ENCODE measurements at places on chromosomes 2 and 18.

GRCh38 chr18:31097666-31098065, 4.6 kb downstream of the DSC2 start:
- DNase-seq = no peak

DNA sequence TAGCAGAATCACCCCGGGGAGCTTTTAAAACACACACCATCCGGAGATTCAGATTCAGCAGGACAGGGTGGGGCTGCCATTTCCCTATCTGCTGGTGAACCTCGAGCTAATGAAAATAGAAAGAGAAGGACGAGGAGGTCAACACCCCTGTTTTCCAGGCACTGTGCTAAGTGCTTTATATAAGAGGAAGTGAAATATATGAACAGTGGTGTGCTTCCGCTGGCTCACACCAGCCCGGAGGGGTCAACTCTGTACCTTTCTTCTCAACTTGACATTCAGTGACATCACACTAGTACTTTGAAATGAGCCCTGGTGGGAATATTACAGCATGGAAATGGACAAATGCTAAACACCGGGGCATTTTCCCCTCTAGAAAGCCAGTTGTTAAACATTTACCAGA, 108.3 kb upstream of the LTBP1 start:
- no peak for DNase-seq

GRCh38 chr18:892316-892715, 12.4 kb upstream of the ADCYAP1 start:
- DNase-seq = no peak

DNA sequence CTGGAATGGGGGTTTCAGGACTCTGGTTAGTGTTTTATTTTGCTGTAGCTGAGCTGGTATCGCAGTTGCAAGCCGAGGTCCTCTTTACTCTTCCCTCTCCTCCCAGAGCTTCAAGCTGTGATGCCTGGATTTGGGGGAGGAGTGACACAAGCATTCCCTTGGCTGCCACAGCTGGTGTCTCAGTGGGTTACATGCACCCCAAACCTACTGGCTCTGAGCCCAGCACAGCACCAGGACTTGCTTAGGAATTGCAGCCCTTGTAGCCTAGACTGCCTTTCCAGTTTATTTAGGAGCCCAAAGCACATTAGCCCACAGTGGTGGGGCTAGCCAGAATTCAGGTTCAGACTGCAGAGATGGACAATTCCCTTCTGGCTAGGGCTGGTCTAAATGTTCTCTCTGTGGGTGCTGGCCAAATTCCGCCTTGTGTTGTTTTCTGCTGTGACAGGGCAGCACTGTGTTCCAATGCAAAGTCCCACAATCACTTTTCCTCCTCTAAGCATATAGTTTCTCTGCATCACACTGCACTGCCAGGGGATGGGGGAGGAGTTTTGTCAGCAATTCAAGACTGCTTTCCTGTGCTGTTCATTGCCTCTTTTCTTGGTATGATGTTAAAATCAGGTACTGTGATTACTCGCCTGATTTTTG, 122.8 kb downstream of the SLC4A10 start:
- no peak for DNase-seq

DNA sequence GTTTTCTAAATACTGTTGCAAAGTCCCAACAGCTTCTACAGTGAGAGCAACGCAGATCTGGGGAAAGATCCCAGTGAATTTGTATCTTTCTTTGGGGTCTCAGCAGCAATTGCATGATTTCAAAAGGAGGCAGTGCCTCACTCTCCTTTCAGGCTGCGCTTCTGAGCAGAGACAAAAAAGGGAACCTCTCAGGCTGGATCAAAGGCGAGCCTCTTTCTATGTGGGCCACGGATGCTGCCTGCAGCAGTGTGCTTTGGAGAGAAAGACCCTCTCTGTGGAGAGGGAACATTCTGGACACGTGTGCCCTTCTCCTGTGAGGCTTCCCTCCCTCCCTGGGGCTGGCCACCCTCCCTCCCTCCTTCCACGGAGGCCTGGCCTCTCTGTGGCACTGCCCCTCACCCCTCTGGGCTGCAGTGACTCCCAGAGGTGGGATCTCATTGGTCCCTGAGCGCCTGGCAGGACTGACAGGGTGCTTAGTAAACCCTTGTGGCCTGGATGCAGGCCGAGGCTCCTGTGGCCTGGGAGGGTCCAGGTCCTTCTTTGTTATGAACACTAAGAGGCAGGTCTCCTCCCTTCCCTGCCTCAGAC, 21.6 kb upstream of the PDIA6 start:
- no peak for DNase-seq

GRCh38 chr2:26578113-26578458, 63.1 kb downstream of the CIB4 start:
- no peak for DNase-seq

GRCh38 chr2:174635776-174636404, 38.3 kb upstream of the WIPF1 start:
- no peak for DNase-seq

DNA sequence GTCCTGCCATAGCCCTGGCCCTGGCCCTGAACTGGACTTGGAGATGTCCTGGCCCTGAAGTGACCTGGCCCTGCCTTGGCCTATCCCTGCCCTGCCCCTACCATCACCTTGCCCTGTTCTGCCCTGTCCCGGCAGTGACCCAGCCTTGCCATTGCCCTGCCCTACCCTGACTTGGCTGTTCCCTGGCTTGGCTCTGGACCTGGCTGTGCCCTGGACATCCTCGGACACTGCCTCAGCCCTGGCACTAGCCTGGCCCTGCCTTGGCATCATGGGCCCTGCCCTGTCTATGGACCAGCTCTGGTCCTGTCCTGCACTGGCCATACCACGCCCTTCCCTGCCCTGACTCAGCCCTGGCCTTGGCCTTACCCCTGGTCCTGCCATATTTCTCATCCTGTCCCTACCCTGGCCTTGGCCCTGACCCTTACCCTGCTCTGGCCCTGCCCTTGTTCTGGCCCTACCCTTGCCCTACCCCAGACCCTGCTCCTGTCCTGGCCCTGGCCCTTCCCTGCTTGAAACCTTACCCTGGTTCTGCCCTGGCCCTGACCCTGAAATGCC, 6.1 kb upstream of the ANKRD62 start:
- DNase-seq = no peak

GRCh38 chr2:12127638-12128037, 381.2 kb downstream of the LPIN1 start:
- DNase-seq = no peak

DNA sequence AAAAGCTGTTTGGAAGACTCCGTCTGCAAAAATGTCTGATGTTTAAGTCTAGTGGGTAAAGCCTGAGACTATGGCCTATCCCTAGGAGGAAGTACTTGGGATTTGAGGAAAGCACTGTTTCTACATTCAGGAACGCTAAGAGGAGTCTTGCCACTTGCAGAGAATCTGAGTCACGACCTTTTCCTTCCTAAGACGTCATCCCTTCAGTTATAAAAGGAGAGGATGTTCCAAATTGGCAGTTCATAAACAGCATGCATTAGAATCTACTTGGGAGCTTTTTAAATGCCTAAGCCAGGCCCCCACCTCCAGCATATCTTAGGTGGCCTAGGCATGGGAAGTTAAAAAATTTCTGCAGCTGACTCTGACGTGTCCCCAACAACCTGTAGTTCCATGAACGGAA, 125.9 kb downstream of the TTC32 start:
- no peak for DNase-seq

- no peak for DNase-seq
These were observed 271.0 kb downstream of the NEDD4L start for GRCh38 chr18:58315041-58315440.

- DNase-seq = no peak
These were observed 167.4 kb downstream of the DPP10 start for GRCh38 chr2:114609801-114610200.

- DNase-seq = peak; percentile 51
These were observed 4.4 kb downstream of the NFATC1 start for GRCh38 chr18:79400091-79400590.

DNA sequence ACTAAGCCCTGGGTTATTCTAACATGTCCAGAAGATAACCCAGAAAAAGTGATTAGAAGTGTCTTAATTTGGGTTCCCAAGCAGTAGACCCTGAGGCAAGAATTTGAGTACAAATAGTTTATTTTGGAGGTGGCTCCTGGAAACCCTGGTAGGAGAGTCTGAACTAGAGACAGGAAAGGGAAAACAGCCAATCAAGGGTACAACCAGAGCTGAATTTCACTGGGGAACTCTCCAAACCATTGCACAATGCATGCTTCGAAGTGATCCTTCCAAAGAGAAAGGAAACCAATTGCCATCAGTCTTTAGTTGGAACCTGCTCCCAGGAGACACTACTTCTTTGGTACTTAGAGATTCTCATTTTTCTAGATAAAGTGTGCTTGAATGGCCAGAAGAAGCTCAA, 361.5 kb downstream of the MBD2 start:
- DNase-seq = no peak

DNA sequence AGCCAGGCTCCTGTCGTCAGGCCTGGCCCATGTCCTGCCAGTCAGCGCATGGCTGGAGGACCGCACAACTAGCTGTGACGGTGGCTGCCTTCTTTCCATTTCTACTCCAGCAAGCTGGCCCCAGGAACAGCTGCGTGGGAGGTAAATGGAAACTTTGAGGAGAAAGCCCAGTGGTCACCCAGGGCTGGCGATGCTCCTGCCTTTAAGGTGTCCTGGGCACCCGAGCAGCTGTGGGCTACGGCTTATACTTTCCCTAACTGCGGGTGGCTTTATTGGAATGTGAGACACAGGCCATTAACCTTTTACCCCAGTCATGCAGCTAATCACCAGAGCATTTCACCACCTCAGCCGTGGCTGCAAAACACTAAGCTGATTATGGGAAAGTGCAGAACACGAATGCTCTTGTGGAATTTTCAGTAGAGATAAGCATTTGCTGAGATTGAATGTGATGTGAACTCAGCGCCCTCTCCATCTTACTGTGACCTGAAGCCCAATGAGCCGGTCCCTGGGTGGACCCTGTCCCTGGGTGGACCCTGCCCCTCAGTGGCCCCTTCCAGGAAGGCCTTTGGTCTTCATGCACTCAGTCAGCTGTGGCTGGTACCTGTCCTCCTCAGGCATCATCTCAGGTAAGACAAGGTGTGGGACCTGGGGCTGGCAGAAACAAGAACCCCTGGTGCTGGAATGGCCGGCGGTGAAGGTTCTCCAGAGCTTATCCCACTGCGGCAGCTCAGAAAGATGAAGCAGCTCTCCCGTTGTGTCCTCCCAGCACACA, 275.4 kb upstream of the HS6ST1 start:
- no peak for DNase-seq

- DNase-seq = no peak
These were observed 139.5 kb upstream of the ZNF516 start for GRCh38 chr18:76634564-76634963.

DNA sequence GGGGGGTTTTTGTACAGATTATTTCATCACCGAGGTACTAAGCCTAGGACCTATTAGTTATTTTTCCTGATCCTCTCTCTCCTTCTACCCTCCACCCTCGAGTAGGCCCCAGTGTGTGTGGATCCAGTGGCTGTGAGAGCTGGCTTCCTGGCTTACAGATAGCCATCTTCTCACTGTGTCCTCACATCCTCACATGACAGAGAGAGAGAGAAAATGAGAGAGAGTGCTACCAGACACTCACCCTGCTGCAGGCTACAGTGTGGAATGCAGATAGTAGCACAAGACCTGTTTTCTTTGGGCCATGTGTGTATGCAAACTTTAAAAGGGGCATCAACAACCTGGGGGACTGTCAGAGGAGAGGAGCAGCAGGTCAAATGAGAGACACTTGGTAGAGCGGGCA, 9.5 kb downstream of the KCNK3 start:
- no peak for DNase-seq

DNA sequence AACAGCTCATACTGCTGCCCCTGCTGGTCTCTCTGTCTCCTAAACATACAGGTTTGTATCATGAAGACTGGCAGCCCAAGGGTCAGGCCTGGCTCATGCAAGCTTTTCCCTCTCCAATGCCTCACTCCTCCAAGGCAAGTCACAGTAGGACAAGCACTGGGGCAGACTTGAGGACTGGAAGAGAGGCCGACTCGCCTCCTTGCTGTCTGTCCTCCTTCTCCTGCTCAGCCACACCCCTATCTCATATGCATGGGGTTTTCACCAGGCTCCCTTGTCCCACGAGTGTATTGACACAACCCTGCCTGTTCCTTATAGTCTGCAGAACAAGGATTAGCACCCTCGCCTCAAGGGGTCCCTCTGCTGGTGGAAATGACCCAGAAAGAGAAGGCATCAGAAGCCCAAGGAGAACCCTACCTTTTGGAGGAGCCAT, 223.7 kb downstream of the SOX11 start:
- DNase-seq = no peak

DNA sequence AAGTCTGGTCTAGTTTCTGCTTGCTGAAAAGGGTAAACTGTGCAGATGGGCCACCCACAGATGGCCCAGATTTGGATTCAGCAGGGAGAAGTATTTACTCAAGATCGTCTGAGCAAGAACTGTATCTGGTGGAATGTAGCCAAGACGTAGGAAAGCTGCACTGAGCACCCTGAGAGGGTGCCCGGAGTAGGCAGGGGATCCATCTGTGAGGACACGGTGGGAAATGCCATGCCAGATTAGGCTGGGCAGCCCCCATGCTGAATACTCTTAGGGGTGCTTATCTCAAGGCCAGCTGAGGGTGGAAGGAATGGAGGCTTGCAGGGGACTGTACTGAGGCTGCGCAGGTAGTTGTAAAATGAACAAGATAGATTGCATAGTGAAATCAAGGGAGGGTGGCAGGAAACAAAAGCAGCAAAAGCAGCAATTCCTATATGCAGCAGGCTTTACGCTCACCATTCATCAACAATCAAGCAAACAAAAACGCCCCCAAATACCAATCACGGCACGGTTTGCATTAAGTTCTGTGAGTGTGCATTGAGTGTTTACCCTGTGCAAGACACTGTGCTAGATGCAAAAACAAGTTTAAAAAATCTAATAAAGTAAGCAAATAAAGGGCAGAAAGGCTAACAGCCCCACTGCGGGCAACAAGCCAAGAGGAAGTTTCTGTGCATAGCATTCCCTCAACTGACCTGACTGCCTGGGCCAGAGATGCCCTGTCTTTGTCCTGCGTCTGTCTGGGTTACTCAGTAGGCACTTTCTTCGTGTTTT, 32.2 kb upstream of the LPIN2 start:
- DNase-seq = no peak

GRCh38 chr2:147177071-147177857, 667.6 kb upstream of the ACVR2A start:
- DNase-seq = no peak

- DNase-seq = no peak
These were observed 187.8 kb downstream of the CTNNA2 start for GRCh38 chr2:79700651-79701050.

DNA sequence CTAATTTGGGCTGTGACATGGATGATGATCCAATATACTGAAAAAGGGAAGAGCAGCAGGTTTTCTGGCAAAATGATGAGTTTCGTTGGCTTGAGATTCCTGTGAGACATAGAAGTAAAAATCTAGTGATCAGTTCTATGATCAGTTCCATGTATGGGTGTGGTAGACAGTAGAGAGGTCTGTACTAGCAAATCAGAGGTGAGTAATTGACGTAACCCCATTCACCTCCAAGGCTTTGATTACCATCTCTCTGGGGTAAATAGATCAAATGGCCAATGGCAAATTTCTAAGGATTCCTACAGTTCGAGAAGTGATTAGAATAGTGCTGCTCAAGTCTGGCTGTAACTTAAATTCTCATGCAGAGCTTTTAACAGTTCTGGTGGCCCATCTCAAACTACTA, 6.4 kb downstream of the ITGA4 start:
- no peak for DNase-seq

GRCh38 chr18:13361431-13361830, 142.9 kb downstream of the LDLRAD4 start:
- no peak for DNase-seq

- no peak for DNase-seq
These were observed 114.9 kb downstream of the GALNT13 start for GRCh38 chr2:153986488-153987229.
